COR-L47 (cell line): ENCODE measurements at places on chromosomes 16 and 17.

DNA sequence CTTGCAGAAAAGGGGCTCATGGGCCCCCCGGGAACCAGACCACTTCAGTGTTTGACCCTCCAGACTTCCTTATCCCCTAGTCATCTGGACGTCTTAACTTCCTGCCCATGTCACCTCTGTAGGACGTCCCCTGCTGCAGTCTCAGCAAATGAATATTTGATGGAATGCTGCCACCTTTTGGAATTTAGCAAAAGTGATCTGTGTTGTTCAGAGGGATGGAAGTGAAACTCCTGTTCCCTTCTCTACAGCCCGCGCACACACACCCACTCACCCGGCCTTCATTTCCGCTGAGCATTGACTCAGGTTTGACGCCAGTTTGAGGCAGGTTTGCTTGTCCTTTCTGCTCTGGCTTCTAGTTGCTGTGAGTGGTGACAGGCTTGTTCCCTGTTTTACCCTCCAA lies 507.2 kb upstream of the EEF2KMT start:
- no peak for DNase-seq

GRCh38 chr17:39175695-39176093 lies 9.7 kb upstream of the ARL5C start:
- no peak for DNase-seq

- DNase-seq = no peak
These were observed 2.4 kb upstream of the BCKDK start for GRCh38 chr16:31105677-31106213.

GRCh38 chr17:31415004-31415454 lies 23.6 kb downstream of the RAB11FIP4 start:
- DNase-seq = no peak

DNA sequence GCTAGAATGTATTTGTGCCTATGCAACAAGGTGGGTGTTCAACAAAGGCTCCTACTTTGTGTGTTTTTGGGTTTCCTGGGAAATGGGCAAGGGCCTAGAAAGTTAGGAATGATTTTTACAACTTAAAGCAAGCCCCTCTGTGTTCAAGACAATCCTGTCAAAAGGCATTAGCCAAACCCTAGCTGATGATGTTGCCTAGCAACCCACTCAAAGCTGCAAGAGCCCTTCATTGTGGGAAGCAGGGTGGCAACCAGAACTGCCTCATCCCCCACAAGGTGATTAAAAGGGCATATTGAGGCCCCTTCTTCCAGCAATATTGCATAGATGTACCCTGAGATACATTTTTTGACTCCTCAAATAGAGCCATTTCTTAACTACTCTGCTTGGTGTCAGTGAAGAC lies 16.0 kb upstream of the RASL10B start:
- no peak for DNase-seq

DNA sequence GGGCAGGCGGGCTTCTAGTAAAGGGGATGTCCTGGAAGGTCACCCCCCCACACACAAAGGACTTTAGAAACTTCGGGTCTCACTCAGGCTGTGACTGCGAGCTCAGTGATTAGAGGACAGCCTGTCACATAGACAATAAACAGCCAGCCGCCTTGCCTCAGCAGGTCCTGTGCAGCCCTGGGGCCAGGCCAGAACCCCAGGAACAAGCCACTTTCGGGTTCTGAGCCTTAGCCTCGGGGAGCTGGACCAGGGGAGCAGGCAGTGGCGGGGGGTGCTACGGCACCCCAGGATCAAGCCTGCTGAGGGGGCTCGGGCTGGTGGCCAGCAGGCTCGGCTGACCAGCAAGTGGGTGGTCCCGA lies 1.1 kb downstream of the GAS7 start:
- DNase-seq = no peak

DNA sequence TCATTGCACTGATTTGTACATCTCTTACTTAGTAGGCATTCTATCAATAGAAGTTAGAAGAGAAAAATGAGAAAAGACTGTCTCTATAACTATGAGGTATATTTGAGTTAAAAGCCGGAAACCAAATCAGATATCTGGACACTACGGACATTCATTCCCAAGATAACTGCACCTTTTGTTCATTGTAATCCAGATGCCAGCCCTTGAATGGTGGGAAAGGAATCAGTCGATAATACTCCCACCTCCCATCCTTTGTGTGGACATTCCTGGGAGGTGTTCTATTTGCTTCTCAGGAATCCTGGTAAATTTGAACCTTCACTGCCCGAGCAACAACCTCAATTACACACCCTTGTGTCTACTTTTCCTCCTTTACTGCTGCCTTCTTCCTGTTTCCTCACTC lies 225.2 kb downstream of the CHD9NB start:
- DNase-seq = no peak

- no peak for DNase-seq
These were observed 32.2 kb downstream of the FAM222B start for GRCh38 chr17:28810437-28810836.

DNA sequence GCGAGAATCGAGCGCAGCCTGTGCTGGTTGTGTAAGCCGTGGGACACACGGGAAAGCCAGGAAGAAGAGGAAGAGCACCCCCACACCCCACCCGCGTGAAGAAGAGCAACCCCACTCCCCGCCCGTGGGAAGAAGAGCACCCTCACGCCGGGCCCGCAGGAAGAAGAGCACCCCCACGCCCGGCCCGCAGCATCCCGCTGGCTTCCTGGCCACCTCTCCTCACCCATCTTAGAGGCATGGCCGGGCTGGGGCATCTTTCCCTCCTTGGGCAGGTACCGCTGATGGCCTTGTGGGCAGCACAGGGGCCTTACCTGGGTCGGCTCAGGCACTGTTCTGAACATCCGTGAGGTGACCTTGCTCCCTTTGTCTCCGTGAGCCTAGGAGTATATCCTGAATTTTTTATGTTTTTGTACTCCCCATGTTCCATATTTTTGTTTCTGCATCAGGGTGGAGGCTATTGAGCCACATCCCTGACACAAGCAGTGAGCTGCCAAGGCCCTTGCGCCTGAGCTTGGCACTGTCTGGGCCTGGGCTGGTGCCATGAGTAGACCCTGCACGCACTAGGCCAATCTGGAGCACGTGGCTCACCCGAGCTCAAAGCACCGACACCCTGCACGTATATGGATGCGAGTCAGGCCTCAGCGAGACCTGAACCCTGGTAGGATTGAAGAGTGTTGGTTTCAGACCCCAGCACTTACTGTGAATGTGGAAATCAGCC lies 71.4 kb upstream of the KCTD5 start:
- DNase-seq = no peak

DNA sequence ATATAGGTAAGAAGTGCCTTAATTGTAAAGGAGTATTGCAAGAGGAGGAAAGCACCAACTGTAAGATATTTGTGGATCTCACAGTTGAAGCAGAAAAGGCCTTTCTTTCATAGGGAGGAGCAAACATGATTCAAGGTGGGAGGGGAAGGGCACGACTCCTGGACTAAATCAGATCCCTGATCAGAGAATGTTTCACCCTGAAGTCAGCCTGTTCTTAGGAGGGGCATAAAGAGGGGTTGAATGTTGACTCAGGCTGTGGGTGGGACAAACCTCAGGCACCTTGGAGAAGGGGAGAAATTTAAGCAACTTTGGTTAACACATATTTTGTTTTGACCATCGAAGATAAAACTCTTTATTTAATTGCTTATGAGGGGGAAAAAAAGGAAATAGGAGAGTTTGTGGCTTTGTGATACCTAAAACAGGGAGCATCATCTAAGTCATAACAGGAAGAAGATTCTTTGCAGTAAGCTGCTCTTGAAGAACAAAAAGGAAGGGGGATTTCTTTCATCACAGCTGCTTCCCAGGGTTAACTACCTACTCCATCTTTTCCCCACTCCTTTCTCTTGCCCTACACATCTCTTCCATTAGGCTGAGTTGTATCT lies 158.6 kb upstream of the ZNF267 start:
- DNase-seq = no peak

DNA sequence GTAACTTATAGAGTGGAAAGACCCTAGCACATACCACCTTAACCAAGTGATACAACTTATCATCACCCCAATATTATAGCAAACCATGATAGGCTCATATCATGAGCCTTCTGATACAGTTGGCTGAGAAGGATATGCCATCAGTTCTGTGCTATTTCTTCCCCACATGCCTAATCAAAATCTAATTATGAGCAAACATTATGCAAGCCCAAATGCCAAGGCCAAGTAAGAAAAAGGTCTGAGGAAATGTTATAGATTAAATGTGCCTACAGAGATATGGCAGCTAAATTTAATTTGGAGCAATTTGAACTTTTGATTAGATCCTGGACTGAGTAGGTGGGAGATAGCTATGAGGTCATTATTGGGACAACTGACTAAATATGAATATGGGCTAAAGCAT lies 225.9 kb upstream of the PMFBP1 start:
- DNase-seq = no peak

DNA sequence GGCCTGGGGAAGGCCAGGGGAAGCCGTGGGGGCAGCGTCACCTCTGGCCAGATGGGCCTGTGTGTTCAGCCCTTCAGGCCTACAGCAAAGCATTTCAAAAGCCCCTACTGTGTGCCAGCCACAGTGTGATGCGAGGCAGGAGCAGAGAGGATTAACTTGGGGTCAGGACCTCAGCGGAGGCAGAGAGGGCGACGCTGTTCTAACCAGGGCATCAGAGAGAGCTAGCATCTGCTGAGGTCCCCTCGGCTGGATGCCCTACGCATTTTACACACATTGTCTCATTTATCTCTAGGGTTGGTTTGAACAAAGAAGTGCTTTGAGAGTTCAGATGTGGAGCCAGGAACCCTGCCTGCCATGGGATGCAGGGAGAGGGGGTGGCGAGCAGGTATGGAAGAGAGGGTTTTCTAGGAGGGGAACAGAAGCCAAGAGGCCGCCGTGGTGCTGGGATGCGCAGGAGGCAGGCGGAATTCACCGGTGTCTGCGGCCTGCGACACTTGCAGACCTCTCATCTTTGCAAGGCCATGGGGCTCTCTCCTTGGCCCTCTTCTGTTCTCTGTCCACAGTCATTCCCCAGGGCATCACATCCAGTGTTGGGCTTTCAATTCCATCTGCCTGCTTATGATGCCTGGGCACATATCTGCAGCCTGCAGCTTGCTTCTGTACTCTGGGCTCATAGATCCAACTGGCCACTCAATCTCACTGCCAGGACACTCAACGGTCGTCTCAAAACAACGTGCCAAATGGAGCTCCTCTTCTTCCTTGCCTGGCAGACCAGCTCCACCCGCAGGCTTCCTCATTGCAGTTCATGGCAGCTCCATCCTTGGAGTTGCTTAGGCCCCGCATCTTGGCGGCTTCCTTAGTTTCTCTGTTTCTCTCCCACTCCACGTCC lies 8.1 kb upstream of the NKD1 start:
- no peak for DNase-seq

GRCh38 chr16:253833-254232 lies 19.2 kb downstream of the FAM234A start:
- no peak for DNase-seq

- DNase-seq = no peak
These were observed 54.9 kb downstream of the ABCC6 start for GRCh38 chr16:16168431-16168830.

DNA sequence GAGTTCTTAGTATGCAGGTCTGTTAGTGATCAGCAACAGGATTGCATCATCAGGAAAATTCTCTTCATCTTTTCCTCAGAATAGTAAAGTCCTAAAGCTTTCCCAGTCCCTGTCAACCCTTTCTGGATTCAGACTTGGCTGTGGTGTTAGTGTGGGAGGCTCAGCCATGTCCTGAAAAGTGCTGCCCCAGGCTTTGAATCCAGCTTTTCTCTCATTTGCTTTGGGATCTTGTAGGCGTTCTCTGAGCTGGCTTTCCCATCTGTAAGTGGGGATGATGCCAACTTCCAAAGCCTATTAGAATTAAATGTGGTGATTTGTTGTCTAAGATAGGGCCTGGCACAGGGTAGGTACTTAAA lies 3.0 kb downstream of the ALKBH5 start:
- no peak for DNase-seq

- DNase-seq = peak; percentile 29
These were observed 1.1 kb upstream of the CAPN15 start for GRCh38 chr16:526181-527014.

DNA sequence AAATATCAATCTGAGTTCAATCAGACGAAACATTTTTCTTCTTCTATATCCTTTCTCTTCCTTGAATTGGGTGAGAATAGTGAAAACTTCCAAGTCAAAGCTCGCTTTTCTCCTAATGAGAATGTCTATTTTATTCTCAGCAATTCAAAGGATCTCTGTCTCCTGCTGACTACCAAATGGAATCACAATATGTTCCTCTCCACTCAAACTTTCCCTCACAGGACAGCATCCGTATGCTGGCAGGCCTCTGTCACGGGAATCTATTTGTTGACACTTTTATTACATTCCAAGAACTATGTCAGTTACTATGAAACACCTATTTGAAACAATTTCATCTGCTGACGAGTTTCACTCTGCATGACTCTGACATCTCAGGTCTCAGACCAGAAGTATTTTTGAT lies 1196.6 kb downstream of the CDH11 start:
- no peak for DNase-seq
